Regular cardiac myocyte (primary cell): ENCODE measurements at places on chromosomes 1 and 21. TPM values are rescaled to one million over a fixed set of nuclear protein-coding genes. Genes with fewer than 3 reads are reported as not detected.

Gene LAD1
- under 0.01 and 0.19 TPM in 2 replicates for total RNA-seq

Gene C1orf52
- total RNA-seq, result 14.6 and 16.3 TPM in 2 replicates

Gene IL23R
- total RNA-seq, result under 0.01 TPM in 1 of 2 replicates, not detected in the other

Gene CCDC28B
- total RNA-seq, result 7.9 and 17.3 TPM in 2 replicates

Gene CHODL
- not detected in 2 replicates for total RNA-seq

Gene AVPR1B
- not detected in 2 replicates for total RNA-seq
